Eye (tissue), 1 donor: ENCODE measurements at places on chromosomes 5 and 9.

- no peak for DNase-seq
Measured at GRCh38 chr9:77305622-77306400, 128.5 kb downstream of the VPS13A start.

GRCh38 chr9:99076483-99077171 lies 28.3 kb upstream of the TGFBR1 start:
- no peak for DNase-seq

GRCh38 chr5:133063965-133064364 lies 12.2 kb downstream of the HSPA4 start:
- DNase-seq = no peak

- no peak for DNase-seq
Measured at GRCh38 chr5:56450766-56451165, 217.6 kb upstream of the ANKRD55 start.

DNA sequence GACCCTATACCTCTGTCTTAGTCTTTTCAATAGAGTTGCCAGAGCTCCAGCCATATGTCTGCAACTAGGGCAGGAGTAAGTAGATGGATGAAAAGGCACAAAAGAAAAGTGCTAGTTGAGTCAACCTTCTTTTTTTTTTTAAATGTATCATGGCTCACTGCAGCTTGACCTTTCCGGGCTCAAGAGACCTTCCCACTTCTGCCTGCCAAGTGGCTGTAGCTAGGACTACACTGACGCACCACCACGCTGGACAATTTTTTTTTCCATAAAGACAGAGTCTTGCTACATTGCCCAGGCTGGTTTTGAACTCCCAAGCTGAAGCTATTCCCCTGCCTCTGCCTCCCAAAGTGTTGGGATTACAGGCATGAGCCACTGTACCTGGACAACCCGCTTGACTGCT lies 27.3 kb downstream of the FOXE1 start:
- DNase-seq = no peak

DNA sequence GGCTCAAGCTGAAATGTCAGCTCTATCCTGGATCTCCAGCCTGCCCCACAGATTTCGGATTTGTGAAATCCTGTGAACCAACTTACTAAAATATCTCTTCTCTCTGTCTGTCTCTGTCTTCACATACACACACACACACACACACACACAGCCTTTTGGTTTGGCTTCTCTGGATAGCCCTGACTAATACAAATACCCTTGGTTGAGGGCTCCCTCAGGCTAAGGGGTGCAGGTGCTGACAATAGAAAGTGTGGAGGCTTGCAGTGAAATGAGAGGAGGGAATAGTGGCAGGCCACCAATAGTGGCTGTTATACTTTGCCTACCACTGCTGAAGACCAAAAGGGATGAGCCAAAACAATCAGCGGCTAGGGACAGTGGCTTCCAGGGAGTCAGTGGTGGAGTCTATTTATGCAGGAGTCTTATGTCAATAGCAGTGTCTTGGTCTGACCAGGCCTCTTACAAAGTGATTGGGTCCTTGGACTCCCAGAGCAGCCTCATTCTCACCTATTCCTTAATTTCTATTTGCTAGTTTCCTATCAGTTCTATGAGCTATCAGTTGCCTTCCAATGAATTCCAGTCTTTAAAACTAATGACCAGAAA lies 93.2 kb upstream of the GAS1 start:
- DNase-seq = no peak

DNA sequence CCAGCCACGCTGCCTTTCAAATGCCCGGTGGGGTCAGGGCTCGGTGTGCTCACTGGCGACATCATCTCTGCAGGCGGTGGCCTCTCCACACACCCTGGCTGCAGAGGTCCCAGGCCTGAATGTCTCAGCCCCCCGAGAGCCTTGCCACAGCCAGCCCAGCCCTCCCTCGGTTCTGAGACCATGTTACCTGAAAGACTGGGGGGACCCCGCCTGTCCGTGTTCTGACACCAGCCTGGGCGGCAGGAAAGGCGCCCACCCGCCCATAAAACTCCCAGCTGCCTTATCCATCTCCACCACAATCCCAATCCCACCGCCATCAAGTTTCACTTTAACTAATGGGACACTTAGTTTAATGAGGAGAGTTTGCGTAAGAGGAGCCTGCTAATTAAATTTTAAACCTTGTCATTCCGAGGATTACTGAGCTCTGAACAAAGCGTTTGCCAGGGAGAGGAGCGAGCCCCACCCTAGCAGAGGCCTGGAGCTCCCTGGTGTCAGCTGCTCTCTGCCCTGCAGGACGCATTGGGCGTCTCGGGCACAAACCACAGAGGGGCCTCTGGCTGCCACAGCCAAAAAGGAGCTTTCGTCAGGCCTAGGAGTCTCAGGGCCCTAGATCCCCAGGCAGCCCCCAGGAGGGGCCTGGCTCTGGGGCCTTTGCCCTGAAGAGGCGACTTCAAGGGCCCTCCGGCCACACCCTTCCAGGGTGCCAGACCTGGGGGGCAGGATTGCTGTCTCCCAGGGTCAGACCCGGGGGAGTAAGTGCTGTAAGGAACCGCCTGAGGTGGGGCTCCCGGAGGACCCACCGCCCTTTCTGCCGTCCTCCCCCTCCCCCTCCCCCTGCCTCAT lies 15.3 kb downstream of the LHX3 start:
- no peak for DNase-seq

GRCh38 chr5:73968729-73969128 lies 342.7 kb downstream of the ARHGEF28 start:
- DNase-seq = no peak

DNA sequence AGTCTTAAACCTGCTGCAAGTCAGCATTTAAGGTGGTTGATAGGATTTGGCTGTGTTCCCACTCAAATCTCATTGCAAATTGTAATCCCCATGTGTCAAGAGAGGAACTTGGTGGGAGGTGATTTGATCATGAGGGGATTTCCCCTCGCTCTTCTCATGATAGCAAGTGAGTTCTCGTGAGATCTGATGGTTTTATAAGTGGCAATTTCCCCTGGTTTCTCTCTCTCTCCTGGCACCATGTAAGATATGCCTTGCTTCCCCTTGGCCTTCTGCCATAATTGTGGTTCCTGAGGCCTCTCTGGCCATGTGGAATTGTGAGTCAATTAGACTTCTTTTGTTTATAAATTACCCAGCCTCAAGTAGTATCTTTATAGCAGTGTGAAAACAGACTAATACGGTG lies 84.3 kb upstream of the SMC2 start:
- DNase-seq = no peak

DNA sequence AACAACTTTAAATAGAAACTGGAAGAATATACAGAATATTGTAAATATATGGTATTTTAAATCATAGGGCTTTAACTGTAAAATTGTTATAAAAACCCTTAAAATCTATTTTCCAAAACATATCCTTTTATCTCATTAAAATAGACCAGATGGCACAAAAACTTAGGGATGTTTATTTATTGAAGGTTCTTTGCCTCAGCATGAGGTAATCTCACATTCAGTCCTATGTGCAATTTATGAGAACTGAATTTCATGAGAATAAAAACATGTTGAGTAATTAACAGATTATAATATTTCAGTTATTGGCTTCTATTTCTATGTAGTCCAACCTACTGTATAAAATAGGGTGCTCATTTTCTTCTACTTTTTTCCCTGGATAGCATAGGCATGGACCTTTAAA lies 329.2 kb upstream of the PRR16 start:
- DNase-seq = no peak
